ENCODE measurements at places on chromosomes 6 and 20.

GRCh38 chr6:99821164-99821563 lies 172.9 kb downstream of the MCHR2 start:
- no peak for DNase-seq

- no peak for DNase-seq
Observed at GRCh38 chr6:110609101-110609500, 132.7 kb upstream of the SLC22A16 start.

DNA sequence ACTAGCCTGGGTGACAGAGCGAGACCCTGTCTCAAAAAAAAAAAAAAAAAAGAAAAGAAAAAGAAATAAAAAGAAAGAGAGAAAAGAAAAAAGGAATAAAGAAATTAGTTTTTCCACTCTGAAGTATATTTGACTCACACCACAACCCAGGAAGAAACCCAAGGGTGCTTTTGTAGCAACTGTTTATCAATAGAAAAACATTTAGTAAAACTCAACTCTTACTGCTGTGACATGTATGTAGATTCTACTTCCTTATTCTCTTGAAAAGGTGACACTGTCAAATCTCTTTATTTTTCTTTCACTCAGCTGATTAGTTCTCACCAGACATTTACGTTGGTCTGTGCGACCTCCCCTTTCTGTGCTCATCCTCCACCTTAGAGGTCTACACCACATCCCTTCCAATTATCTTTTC lies 99.9 kb upstream of the SHLD1 start:
- no peak for DNase-seq

- no peak for DNase-seq
Observed at GRCh38 chr6:158769234-158769770, 49.9 kb downstream of the EZR start.

- DNase-seq, result no peak
Observed at GRCh38 chr20:57129303-57129702, 137.1 kb downstream of the BMP7 start.

DNA sequence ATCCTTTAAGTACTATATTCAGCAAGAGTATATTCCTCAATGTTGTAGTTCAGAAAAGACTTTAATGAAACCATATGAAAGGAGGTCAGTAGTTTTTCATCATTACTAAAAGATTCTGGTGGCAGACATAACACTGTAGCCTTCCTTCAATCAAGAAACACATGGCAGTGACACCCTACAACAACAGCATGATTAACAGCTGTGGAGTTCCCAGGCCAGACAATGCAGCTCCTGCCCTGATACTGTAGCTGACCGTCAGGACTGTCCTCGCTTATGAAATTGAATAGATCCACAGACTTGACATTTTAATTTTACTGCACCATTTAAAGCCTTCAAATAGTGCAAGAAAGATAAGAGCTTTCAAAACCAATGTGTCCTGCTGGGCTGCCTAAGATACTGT lies 43.6 kb downstream of the USP45 start:
- no peak for DNase-seq

- no peak for DNase-seq
Observed at GRCh38 chr20:24637087-24637486, 167.7 kb downstream of the SYNDIG1 start.

- no peak for DNase-seq
Observed at GRCh38 chr6:118326712-118327111, 221.4 kb upstream of the PLN start.

- no peak for DNase-seq
Observed at GRCh38 chr6:126198631-126199030, 141.3 kb upstream of the CENPW start.

GRCh38 chr6:33696548-33697518 lies 14.7 kb downstream of the UQCC2 start:
- no peak for DNase-seq

GRCh38 chr6:158519761-158520160 lies 40.1 kb upstream of the TMEM181 start:
- DNase-seq, result no peak

DNA sequence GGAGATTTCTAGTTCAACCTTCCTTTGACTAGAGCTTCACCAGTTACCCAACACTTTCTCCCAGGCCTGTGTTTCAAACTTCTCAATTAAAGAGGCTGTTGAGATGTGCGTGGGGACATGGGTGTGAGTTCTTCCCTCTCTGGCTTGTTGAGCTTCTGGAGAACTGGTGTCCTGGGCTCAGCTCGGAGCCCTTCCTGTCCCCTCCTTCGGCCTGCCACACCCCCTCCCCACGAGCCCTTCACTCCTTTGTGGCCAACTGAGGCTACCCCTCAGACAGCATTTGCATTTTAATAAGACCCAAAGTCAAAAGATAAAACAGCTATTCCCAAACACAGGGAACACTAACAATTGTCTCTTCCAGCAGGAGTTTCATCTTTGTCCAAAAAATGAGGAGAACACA lies 123.3 kb upstream of the MLN start:
- no peak for DNase-seq

DNA sequence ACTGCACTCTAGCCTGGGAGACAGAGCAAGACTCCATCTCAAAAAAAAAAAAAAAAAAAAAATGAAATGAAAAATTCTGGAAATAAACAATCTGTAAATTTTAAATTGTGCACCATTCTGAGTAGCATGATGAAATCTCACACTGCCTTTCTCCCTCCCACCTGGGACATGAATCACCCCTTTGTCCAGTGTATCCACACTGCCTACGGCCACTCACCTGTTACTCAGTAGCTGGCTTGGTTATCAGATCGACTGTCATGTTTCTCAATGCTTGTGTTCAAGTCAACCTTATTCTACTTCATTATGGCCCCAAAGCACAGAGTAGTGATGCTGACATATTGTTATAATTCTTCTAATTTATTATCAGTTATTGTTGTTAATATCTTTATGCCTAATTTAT lies 58.7 kb upstream of the MTHFD1L start:
- no peak for DNase-seq

GRCh38 chr20:40309731-40310130 lies 379.3 kb downstream of the MAFB start:
- no peak for DNase-seq

- no peak for DNase-seq
Observed at GRCh38 chr20:44057698-44058675, 129.0 kb downstream of the JPH2 start.

- DNase-seq, result no peak
Observed at GRCh38 chr6:2560917-2561698, 189.6 kb downstream of the MYLK4 start.

DNA sequence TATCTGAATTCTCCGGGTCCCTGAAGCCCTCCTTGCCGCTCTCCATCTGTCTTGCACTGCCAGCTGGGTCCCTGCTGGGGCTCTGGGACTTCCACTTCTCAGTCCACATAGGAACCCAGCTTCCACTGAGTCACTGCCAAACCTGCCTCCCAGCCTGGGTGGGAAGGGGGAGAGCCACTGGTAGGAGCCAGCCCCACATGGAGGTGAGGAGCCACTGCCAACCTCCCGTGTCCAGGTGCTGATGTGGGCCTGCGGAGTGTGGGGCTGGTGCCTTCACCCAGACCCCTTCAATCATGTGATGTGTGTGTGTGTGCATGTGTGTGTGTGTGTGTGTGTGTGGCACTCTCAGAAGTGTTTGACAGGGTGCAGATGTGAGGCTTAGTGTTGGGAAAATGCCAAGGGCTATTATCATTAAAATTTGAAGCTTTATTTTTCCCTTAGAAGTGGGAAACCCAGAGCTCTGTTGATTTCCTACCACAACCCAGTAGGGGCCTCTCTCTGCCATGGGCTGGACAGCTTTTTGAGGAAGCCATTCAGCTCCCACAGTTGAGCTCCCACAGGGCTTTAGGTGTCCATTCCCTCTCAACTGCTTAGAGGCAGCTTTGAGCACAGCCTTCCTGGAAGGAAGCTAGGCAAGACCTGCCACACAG lies 9.3 kb upstream of the SGK2 start:
- no peak for DNase-seq

GRCh38 chr6:122008101-122008999 lies 391.1 kb upstream of the HSF2 start:
- no peak for DNase-seq

GRCh38 chr6:125018136-125018535 lies 55.9 kb downstream of the RNF217 start:
- no peak for DNase-seq

GRCh38 chr6:75326557-75327258 lies 42.1 kb upstream of the TMEM30A start:
- no peak for DNase-seq

- no peak for DNase-seq
Observed at GRCh38 chr20:6562111-6562510, 205.4 kb upstream of the BMP2 start.

DNA sequence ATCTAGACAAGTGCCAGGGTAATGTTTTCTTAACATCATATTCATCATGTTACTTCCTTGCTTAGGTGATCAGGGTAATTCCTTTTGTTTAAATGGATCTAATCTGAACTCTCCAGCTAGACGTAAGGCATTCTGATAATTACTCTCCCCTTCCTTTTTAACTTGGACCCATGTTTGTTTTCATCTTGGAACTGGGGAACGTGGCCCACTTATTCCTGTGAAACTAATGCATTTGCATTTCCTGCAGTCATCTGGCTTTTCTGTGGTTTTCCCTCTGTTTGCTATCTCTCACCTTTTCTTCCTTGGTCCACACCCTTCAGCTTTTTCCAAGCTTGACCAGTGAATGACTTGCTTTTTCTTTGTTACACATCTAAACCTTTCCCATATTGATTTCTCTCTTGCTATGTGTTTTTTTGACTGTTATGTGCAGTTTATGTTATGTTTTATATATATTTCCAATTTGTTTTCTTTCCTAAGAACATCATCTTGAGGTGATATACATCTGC lies 33.3 kb downstream of the SLX4IP start:
- no peak for DNase-seq

GRCh38 chr20:45336530-45337366 lies 11.5 kb downstream of the SDC4 start:
- no peak for DNase-seq

- no peak for DNase-seq
Observed at GRCh38 chr20:17809362-17810061, 109.7 kb downstream of the BANF2 start.

GRCh38 chr6:25686856-25687255 lies 34.8 kb downstream of the SCGN start:
- no peak for DNase-seq

- no peak for DNase-seq
Observed at GRCh38 chr6:137880746-137881521, 13.9 kb downstream of the TNFAIP3 start.

DNA sequence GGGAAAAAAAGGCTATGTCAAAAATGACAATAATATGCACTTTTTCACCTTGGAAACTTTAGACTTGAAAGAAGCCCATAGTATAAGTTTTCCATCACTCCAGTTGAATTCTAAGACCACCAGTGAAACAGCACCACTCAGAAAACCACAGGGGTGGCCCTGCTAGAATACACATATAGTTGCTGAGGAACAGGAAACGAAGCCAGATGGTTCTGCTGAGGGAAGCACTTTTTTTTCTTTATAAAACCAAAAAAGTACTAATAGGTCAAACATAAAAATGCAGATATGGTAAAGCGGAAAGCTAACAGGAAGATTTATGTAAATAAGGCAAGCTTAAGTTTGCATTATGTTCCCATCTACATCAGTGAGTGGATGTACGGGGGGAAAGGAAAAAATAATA lies 303.9 kb downstream of the FOXC1 start:
- DNase-seq, result no peak
